Head of caudate nucleus (tissue), 42 donors: ENCODE measurements at places on chromosomes 12 and 14.

- DNase-seq, result peak; percentile 54
Measured at GRCh38 chr14:39447175-39447661, 15.0 kb upstream of the FBXO33 start.

GRCh38 chr14:67851785-67852410 lies 32.3 kb downstream of the RAD51B start:
- no peak for DNase-seq

GRCh38 chr14:101364503-101365328 lies 196.6 kb upstream of the DIO3 start:
- DNase-seq, result no peak

DNA sequence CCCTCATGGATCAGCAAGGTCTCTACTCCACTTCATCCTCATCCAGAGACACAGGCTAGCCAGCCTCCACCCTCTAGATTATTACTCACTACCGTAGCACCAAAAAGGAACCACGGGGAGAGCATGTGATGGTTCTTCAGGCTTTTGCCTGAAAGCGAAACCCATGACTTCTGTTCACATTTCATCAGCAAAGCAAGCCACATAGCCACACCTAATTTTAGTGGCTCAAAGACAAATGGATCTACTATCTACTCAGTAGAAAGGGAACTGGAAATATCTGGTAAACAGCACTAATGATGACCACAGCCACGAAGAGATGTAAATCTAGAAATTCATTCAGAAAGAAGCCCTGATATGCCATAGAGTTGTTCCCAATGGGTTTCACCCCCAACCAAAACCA lies 51.4 kb downstream of the VCPKMT start:
- no peak for DNase-seq

- DNase-seq, result no peak
Measured at GRCh38 chr12:80412343-80412953, 31.6 kb upstream of the PTPRQ start.

DNA sequence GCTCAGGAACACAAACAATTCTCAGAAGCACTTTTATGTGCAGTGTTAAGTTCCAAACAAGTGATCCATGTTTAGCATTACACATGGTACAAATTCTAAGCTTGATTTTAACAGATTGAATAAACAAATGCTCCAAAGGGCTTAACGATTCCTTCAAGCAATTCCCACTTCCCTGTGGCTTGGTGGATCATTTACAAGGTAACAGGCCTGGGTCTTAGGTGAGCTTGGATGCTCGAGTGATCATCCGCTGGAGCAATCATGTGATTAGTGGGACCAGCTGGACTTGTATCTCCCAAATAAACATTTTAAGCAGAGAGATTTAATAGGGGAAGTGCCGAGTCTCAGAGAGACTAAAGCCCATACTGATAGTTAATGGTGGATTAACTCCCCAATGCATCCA lies 70.7 kb downstream of the CALM1 start:
- no peak for DNase-seq

- DNase-seq, result no peak
Measured at GRCh38 chr12:67391034-67391433, 121.9 kb downstream of the CAND1 start.

- no peak for DNase-seq
Measured at GRCh38 chr12:29739279-29739991, 44.3 kb downstream of the TMTC1 start.

GRCh38 chr14:53249059-53249458 lies 95.9 kb upstream of the DDHD1 start:
- no peak for DNase-seq

DNA sequence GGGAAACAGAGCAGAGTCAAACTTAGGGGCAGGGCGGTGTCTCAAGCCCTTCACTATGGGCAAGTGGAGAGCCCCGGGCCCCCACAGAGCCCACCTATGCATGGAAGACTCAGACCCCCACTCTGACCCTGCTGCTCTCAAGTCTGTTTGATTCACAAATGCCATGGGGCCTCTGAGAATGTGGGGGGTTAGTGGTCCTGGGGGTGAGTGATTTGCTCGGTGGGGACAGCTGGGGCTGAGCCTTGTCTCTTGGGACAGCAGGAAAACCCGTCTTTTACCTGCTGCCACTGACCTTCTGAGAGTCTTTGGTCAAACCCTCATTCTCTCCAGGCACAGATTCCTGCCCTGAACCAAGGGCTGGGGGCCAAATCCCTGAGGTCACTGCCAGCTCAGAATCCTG lies 201.0 kb upstream of the RTL1 start:
- no peak for DNase-seq

GRCh38 chr12:105960319-105961083 lies 178.3 kb downstream of the NUAK1 start:
- DNase-seq, result no peak

DNA sequence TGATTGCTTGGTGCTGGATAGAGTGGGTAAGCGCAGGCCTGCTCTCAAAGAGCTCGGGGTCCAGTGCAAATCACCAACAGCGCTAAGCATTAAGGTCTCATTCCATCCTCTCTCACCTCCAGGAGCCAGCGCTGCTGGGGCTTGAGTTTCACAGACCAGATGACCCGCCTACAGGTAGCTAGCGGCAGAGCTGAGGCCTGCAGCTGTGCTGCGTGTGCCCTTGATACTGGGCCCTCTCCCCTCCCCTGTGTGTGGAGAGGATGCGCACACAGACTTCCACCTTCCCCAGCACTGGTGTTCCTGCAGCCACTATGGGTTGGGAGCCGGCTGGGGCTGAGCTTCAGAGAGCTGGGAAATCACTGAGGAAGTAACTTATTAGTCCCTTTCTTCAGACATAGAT lies 149.9 kb downstream of the CALM1 start:
- DNase-seq, result no peak

DNA sequence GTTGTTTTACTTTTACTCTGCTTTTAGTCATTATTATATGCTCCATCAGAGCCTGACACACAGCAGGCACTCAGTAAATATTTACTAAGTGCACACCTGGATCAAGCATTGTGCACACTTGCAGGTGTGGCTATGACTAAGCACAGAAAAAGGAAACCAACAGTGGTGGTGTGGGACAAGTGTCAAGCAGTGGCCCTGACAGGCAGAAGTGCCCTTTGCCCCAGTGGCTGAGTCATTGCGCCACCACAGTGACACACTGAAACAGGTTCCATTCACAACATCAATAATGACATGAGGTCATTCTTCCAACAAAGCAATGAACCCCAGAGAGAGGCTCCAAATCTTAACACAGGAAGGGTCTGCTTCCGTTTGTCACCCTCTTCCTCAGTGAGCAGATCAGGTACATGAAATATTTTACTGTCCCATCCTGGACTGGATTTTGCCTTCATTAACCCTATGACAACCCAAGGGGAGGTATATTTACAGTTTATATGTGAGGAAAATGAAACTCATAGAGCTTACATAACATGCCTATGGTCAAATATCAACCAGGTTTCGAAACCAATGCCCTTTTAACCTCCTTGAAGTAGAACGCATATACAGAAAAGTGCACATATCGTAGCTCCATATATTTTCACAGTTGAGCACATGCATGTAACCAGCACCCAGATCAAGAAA lies 82.6 kb upstream of the GTF2A1 start:
- no peak for DNase-seq

GRCh38 chr12:113087193-113087592 lies 30.7 kb downstream of the DTX1 start:
- DNase-seq, result no peak

DNA sequence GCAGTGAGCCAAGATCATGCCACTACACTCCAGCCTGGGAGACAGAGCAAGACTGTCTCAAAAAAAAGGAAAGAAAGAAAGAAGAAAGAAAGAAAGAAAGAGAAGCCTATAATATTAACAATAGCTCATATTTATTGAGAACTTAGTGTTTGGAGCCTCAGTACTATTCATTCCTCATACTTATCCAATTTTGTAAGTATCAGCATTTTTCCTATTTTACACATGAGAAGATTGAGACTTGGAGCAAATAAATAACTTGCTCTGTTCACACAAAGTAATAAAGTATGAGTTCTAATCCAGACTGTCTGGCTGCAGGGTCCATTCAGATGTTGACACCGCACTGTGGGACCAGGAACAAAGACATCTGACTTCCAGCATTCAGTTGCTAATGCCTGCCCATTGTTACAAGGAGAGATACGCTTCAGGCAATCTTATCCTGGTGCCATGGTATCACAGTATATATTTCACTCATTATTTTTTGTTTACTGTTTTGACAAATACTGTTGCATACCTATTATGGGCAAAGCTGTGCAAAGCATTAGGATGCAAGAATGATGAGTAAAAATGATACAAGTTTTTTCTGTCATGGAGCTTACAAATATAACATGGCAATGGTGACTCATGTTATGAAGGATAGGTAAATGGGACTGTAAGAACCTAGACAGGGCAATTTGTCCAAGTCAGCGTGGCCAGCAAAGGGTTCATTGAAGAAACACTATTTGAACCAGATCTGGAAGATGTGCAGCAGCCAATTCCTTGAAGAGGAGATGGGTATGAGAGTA lies 21.4 kb upstream of the TMTC2 start:
- no peak for DNase-seq

- DNase-seq, result no peak
Measured at GRCh38 chr14:104816616-104816884, 15.6 kb downstream of the ZBTB42 start.

DNA sequence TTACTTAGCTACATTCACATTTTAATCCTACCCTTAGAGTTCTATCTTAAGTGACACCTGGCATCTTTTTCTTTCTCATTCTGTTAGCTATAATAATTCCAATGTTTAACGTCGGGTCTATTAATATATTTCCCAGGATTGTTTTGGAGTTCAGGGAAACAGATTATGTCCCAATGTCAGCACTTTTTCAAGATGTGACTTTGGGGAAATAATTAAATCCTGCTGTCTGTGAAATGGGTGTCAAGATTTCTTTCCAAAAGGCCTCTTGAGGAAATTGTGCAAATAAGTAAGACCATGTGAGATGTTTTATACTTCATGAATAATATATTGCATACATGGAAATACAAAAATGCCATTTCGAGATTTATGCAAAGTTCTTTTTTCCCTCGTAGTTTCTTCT lies 887.6 kb upstream of the SEL1L start:
- no peak for DNase-seq

GRCh38 chr12:6416596-6416995 lies 28.2 kb upstream of the CD27 start:
- DNase-seq, result no peak

DNA sequence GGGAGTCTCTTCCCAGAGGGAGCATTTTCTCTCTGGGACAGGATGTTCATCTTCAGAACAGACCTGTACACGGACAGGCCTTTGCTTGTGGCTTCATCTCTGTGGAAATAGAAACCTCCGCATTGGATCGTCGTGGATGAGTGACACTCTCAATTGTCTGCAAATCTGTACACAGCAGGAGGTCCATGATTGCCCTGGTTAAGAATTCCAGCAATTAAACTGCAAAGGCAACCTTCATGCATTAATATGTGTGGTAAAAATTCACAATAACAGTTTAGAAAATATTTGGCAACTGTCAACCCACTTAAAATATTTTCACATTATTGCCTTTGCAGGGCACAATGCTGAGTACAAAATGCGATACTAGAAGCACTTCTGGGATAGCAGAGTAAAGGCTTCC lies 149.8 kb upstream of the SFSWAP start:
- no peak for DNase-seq

DNA sequence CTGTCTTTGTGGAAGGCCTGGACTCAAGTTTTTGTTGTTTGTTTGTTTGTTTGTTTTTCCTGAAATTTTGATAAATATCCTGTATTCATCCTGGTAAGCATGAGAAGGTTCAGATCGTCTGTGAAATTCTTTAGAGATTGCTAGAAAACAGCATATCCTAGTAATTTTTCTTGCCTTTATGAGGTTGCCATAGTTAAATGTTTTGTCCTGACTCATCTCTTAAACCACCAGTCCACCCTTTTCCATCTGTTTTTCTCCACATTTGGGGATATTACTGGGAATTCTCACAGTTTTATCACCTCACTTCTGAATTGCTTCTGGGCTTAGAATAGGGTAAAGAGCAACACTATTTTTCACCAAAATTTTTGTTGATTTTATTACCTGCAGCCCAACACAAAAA lies 248.3 kb downstream of the FBXL14 start:
- no peak for DNase-seq

DNA sequence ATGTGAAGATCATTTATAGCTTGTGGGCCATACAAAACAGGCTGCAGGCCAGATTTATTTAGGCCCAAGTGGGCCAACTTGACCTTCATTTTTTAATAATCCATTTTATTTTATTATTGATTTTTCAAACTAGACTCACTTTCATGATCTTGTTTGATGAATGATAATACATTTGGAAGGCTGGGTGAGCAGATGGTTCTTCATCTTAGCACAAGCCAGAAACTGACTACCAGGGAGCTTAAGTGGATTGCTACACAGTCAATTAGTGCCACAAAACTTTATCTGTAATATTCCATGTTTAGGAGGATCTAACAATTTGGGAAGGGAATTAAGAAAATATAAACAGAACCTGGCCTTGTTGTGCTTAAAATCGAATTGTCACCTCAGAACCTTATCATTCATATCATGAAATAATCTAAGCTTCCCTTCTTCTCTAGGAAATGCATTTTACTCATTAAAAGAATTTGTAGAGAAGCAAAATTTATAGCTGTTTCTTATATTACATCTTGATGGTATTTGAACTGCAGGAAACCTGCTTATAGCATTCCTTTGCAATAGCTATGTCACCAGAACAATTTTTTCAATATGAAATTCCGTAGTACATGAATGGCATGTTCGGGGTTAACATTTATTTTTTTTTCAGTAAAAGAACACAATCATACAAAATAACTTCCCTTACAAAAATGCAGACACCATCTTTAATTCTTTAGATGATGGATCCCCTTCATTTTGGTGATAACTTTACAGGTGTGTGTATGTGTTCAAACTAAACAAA lies 62.0 kb upstream of the CSRP2 start:
- no peak for DNase-seq

DNA sequence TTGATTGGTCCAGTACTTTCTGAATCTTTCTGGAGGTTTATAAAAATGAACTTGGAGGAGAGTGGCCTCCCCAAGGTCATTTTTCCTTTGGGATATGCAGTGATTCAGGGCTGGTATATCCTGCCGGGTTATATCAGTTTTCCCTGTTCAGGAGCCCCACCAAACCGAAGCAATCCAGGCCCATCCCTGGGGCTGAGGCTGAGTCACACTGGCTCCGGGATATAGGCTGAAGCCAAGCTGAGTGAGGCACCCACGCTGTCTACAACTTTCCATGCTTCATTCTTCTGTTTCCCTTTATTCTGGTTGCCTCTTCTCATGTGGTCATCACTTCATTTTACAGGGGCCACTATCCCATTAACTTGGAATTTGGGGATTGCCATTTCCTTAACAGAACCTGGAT lies 3.4 kb downstream of the SSPN start:
- DNase-seq, result no peak
